Purkinje cell (primary cell): ENCODE measurements at places on chromosomes 12 and 14. TPM values are rescaled to one million over a fixed set of nuclear protein-coding genes. Genes with fewer than 3 reads are reported as not detected.

The OTOGL gene
- polyA plus RNA-seq, result 0.07 TPM in 1 of 2 replicates, not detected in the other

The PIWIL1 gene
- polyA plus RNA-seq, result not detected in 2 replicates

The GPR135 gene
- polyA plus RNA-seq, result 0.69 and 2.2 TPM in 2 replicates

The SLC38A4 gene
- not detected in 2 replicates for polyA plus RNA-seq

The ARHGAP9 gene
- 2.8 TPM in 1 of 2 replicates, not detected in the other for polyA plus RNA-seq

The CLECL1 gene
- not detected in 2 replicates for polyA plus RNA-seq
